Fibroblast of villous mesenchyme (primary cell): ENCODE measurements at places on chromosomes 2 and 18.

DNA sequence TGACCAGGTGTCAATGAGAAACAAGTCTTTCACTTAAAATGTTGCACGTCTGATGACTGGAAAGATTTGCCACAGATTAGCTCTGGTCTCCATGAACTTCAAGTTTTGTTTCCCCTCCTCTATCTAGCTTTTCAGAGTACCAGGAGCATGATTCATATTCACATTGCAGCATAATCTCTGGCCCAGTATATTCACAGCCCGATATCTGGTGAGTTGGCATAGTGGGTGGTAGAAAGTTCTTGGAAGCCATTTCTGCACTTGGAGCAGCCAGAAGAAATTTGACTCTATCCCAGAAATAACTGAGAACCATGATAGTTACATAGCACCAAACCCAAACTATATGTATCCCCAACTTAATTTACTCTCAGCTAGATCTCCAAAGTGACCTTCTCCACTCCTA, 503.9 kb downstream of the PID1 start:
- no peak for DNase-seq

DNA sequence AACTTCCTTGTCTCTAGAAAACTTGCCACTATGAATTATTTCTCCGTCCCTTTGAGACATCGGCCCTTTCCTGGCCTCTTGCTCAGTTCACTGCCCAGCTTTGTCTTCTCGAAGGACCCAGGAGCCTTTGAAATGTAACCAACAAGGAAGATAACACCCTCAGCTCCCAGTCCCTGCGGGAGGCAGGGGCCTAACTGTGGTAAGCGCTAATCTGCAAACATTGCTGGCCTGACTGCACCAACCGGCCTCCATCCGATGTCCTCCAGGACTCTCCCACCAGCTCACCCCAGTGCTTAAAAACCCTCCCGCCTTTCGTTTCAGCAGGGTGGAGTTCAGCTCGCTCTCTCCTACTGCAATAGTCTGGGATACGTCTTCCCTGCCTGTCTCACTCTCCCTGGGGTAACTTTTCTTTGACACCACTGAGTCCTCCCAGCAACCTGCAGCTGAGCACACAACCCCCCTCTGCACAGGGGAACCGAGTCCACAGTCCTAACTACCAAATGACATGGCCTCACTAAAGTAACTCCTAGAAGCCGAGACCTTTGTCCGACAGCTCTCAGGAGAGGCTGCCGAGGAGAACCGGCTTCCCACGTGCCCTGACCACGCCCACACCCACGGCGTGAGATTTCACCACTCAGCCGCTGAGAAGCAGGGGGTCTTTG, 76.1 kb downstream of the MBP start:
- DNase-seq, result no peak

DNA sequence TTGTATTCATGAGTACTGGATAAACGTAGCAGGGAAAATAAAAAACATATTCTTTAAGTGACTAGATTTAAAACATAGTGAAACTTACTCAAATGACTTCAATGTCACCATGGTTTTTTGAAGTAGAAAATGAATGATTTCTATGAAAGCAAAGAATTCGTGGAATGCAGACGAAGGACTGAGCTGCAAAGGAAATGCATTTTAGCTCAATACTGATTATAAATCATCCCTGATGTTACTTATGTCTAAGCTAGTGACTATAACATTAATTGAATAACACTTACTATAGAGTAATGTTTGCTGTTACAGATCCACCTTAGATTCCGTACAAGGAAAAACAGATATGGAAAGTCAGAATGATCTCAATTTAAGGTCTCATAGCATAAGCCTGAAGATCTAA, 1257.7 kb upstream of the CDH2 start:
- no peak for DNase-seq

GRCh38 chr2:121539750-121540469, 9.2 kb downstream of the RNU4ATAC start:
- no peak for DNase-seq

DNA sequence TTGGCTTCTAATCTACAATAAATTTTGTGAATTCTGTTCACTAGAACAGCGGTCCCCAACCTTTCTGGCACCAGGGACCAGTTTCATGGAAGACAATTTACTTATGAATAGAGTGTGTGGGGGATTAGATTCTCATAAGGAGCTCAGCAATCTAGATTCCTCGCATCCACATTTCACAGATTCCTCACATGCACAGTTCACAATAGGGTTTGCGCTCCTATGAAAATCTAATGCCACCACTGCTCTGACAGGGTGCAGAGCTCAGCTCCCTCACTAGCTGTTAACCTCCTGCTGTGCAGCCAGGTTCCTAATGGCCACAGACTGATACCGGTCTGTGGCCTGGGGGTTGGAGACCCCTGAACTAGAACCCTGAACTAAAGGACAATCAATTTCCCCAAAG, 1568.6 kb upstream of the NXPH2 start:
- no peak for DNase-seq

- DNase-seq, result peak; percentile 54
These were observed 659 bp downstream of the CHMP1B start for GRCh38 chr18:11851806-11852337.

DNA sequence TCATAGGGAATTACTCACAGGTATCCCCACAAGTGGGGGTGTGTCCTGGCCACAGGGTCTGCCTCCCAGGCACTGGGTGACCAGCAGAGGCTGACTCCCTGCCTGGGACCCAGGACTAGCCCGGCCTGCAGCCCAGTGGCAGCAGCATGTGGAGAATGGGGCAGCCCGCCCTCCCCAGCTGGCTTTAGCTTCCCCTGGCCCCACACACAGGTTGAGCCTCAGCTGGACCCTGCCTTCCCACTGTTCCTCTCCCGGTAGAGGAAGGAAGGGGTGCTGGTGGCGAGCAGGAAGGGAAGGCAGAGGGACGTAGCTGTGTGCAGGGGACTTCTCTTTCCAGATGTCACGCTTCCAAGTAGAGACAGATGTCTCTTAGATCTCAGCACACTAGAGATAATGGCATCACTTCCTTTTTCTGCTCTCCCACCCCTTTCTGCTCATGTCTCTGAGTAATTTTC, 51.4 kb downstream of the EMILIN2 start:
- DNase-seq, result no peak

DNA sequence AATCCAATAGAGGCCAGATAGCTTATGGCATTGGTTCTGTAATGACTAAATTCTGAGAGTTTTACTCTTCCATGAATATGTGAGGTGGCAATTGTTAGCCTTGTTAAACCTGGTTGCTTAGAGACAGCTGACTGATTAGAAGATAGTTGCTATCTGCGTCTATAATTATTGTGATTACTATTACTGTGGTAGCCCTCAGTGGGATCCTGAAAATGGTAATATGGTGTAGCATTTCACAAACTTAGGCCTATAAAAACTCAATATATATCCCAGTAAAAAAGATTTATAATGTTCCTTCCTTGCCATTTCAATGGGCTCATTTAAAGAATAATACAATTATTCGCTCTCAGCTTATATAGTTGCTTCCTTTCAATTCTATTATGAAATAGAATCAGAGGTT, 405.8 kb upstream of the CDH2 start:
- no peak for DNase-seq

GRCh38 chr2:171347591-171348032, 86.2 kb downstream of the METTL8 start:
- DNase-seq, result peak; percentile 89

DNA sequence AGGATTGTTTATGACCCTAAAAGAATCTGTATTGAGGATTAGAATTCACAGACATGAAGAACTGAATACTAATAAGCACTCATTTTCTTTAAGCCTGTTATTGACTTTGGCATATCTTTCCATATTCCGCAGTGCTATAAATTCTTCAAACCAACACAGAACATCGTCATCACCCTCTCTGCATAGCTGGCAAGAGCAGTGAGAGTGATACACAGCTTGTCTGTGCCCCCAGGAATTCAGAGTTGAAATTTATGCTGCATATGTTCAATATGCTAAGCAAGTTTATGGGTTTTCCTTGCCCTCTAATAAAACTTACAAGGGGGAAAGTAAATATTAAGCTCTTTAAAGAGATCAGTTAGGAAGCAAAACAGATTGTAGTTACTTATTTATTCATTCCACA, 32.7 kb downstream of the CTLA4 start:
- DNase-seq, result no peak

- DNase-seq, result peak; percentile 89
These were observed 67.2 kb upstream of the NPAS2 start for GRCh38 chr2:100752628-100753333.

DNA sequence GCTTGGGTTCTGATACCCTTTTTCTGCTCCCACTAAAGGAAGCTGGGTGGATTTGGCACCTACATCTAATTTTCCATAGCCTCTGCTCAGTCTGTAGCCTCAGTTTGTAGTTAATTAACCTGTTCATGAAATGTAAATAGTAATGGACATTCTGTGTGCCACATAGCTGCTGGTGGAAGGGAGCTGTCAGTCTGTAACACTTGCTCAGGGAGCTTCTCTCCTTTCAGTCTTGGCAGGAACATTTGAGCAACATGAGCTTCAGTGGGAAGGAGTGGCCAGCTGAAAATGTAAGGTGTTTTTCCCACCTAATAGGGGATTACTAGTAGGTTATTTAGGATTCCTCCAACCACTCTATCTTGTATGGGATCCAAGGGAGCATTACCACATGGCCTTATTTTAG, 203.4 kb downstream of the ASXL3 start:
- no peak for DNase-seq

- DNase-seq, result no peak
These were observed 86.1 kb downstream of the LONRF2 start for GRCh38 chr2:100236166-100236565.
